ENCODE measurements at places on chromosomes 12 and 14. TPM values are rescaled to one million over a fixed set of nuclear protein-coding genes. Genes with fewer than 3 reads are reported as not detected.

Gene TEP1
- polyA plus RNA-seq, result 15.7 TPM

Gene ST8SIA1
- 1.7 TPM for polyA plus RNA-seq

DNA sequence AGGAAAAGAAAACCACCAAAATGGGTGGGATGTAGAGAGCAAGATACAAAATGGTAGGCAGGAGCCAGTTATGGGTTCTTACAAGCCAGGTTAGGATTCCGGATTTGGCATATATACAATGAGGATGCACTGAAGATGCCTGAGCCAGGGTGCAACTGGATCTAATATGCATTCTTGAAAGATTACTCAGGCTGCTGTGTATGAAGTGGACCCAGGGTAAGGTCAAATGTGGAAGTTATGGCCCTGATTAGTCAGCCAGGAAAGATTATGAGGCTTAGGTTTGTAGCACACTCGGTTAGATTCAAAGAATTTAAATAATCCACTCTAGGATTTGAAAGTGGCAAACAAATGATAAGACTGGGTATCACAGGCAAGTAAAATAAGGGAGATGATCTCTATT lies 1750.7 kb upstream of the FLRT2 start:
- no peak overlapping the region for H3K4me3 ChIP-seq
- DNase-seq, result no peak
- no peaks in the 10 kb centered on the region for H3K4me1 ChIP-seq
- no peaks in the 10 kb centered on the region for H3K27me3 ChIP-seq

GRCh38 chr12:27549236-27549800 lies 25.3 kb downstream of the PPFIBP1 start:
- H3K4me1 ChIP-seq, result peaks cover 57% of the 10 kb centered on the region
- H3K27me3 ChIP-seq, result no peaks in the 10 kb centered on the region
- no peak for DNase-seq
- H3K36me3 ChIP-seq, result no peaks in the 10 kb centered on the region
- peak overlapping the region; percentile 93 for H3K27ac ChIP-seq
- H3K4me3 ChIP-seq, result no peak overlapping the region

DNA sequence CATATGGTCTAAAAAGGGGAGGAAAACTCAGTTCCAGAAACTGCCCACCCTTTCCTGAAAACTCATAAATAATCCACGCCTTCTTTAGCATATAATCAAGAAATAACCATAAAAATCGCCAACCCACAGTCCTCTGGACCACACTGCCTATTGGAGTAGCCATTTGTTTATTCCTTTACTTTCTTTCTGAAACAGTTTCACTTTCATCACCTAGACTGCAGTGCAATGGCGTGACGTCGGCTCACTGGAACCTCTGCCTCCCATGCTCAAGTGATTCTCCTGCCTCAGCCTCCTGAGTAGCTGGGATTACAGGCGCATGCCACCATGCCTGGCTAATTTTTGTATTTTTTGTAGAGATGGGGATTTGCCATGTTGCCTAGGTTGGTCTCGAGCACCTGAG lies 44.2 kb downstream of the CLMN start:
- no peak for DNase-seq
- no peaks in the 10 kb centered on the region for H3K4me1 ChIP-seq
- no peaks in the 10 kb centered on the region for H3K27me3 ChIP-seq
- H3K36me3 ChIP-seq, result no peaks in the 10 kb centered on the region

DNA sequence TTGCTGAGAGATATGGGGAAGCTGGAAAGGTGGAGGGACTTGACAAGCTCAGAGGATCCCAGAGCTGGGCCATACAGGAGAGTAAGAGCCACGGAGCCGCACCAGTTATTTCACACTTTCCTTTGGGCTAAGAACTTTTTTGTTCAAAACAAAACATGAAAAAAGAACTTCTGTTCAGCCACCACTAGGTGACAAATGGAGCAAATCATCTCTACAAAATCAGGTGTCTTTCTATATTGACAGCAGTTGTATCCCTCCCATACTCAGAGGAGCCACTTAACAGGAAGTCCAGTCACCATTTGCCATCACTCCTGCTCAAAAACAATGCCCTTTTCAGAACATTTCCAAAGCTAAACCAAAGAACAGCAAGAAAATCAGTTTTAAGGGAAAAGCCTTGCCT lies 70.3 kb upstream of the DBX2 start:
- no peak for DNase-seq
- no peak overlapping the region for H3K27ac ChIP-seq
- no peaks in the 10 kb centered on the region for H3K27me3 ChIP-seq

GRCh38 chr12:98856897-98857540 lies 211.9 kb downstream of the APAF1 start:
- no peak overlapping the region for H3K4me3 ChIP-seq
- DNase-seq, result no peak
- peaks cover 3% of the 10 kb centered on the region for H3K4me1 ChIP-seq

DNA sequence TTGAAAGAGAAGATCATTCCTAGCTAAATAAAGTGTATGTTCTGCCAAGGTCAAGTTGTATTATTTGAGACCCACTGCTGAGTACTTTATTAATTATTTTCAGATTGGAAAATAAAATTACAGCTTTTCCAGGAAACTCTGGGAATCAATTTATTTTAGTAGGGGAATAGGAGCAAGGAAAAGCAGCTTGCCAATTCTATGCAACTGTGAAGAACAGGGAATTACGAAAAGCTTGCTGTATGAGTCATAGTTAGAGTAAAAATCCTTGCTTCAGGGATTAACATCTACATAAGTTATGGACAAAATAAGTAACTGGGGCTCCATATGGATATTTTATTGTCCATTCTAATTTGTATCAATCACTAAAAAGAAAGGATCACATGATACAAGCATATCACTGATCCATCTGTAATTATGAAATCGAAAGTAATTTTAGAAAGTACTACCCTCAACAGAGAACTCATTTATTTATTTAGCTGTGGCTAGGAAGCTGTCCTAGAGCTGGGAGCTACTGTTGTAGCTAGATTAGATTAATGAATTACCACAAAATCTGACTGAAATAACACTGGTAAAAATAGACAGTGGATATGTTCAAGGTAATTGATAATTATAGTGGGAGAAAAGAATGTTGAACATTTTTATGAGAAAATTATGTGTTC lies 303.5 kb upstream of the NPAS3 start:
- H3K27ac ChIP-seq, result no peak overlapping the region
- no peak overlapping the region for H3K4me3 ChIP-seq
- peak; percentile 32 for DNase-seq
- H3K36me3 ChIP-seq, result no peaks in the 10 kb centered on the region
- no peaks in the 10 kb centered on the region for H3K4me1 ChIP-seq

GRCh38 chr12:90938451-90938850 lies 16.5 kb downstream of the CCER1 start:
- peaks cover 12% of the 10 kb centered on the region for H3K4me1 ChIP-seq
- H3K36me3 ChIP-seq, result no peaks in the 10 kb centered on the region
- no peak overlapping the region for H3K27ac ChIP-seq

- no peak for DNase-seq
- H3K4me3 ChIP-seq, result no peak overlapping the region
- no peaks in the 10 kb centered on the region for H3K36me3 ChIP-seq
- peaks cover 60% of the 10 kb centered on the region for H3K4me1 ChIP-seq
Observed at GRCh38 chr14:64719601-64720000, 15.4 kb downstream of the PLEKHG3 start.

DNA sequence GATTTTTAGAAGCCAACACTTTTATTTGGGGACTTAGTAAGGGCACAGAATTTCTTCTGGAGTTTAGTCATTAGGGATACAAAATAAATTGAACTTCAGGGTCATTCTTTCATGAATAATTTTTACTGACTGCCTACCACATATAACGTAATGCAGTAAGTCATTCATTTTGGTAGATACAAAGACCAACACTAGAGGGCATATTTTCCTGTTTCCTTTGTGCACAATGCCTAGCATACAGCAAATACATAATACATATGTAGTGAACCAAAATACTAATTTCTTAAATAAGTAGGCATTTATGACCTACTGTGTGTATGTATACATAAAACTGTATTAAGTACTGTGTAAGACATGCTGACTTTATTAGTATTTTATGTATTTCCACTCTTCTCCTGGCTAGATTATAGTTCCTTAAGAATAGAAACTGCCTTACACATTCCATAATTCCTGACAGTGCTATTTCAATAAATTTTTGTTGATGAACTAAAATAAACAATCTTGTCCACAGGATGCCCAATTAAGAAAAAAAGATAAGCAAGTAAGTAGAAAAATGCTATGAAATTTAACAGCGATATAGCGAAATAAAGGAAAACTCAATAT lies 47.9 kb downstream of the PPP1R12A start:
- no peak overlapping the region for H3K27ac ChIP-seq
- peaks cover 3% of the 10 kb centered on the region for H3K36me3 ChIP-seq
- no peak overlapping the region for H3K4me3 ChIP-seq
- no peak for DNase-seq

GRCh38 chr14:54444681-54445080 lies 3.5 kb upstream of the CNIH1 start:
- no peaks in the 10 kb centered on the region for H3K27me3 ChIP-seq
- H3K36me3 ChIP-seq, result no peaks in the 10 kb centered on the region
- DNase-seq, result no peak
- H3K27ac ChIP-seq, result no peak overlapping the region

Measured in lung (tissue), 17 donors.